ENCODE measurements at places on chromosomes 7 and 10.
A peak's percentile ranks its signal among the peaks of the same experiment; 100 is the strongest.

DNA sequence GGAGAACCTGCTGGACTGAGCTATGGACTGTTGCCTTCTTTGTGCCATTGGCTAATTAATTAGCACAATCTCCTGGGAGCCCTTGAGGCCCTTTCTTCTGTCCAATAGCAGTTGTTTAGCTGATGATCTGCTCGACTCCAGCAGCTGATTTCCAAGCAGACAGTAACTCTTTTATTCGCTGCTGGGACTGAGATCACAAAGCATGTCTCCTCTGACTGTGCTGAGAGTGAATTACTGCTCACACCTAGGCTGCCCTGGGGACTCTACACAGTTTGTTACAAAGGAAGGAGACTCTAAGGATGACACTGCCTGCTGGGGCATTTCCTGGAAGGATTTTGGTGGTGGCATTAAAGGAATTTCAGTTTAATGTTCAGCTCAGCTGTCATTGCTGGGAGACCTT, 31.4 kb downstream of the CASP7 start:
- no peak for DNase-seq

- DNase-seq = no peak
Measured at GRCh38 chr10:129881641-129882040, 82.4 kb downstream of the EBF3 start.

DNA sequence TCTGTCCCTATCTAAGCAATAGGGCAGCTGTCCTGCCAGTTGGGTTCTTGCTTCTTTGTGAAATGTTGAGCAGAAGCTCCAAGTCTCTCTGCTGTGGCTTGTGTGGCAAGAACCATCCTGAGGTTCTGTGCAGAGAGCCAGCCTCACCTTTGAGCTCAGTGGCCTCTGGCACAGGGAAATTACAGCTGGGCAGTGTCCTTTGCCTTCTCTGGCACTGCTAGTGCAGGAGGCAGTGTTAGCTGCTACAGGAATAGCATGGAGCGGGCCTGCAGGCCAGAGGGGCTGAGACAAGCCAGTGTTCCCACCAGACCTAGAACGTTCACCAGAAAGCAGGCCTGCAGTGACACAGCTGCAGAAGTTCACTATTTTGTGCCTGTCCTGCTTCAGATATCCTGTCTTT, 1.8 kb downstream of the PRXL2A start:
- DNase-seq = no peak

DNA sequence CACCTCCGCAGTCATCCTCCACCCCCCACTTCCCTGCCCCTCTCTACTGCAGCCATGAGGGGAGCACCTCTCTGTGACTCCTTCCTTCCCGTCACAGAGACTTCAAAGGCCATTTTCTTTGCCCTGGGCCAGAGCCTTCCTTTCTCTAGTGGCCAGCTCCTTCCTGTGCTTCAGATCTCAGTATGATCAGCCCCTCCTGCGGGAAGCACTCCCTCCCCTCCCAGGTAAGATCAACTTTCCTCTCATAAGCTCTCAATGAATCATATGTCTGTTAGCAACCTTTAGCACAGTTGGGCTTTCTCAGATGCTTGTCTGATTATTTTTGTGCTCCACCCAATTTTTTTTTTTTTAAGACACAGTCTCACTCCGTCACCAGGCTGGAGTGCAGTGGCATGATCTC, 241.0 kb upstream of the PRSS1 start:
- DNase-seq = no peak

DNA sequence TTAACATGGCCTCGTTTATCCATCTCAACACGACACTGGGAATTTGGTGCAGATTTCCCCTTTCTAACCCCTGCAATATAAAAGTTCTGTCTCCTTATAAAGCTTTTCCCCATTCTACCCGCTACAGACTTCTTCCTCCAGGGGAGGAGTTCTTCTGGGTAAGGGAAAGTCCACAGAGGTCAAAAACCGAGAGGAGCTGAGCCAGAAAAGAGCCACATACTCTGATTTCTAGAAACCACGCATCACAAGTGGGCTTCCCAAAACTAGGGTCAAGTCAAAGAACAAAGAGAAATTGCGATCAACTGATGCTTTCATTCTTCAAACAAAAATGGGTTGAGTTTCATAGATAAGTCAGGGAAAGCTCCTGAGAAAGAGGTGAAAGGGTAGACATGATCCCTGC, 6.8 kb downstream of the IL6 start:
- DNase-seq = no peak

DNA sequence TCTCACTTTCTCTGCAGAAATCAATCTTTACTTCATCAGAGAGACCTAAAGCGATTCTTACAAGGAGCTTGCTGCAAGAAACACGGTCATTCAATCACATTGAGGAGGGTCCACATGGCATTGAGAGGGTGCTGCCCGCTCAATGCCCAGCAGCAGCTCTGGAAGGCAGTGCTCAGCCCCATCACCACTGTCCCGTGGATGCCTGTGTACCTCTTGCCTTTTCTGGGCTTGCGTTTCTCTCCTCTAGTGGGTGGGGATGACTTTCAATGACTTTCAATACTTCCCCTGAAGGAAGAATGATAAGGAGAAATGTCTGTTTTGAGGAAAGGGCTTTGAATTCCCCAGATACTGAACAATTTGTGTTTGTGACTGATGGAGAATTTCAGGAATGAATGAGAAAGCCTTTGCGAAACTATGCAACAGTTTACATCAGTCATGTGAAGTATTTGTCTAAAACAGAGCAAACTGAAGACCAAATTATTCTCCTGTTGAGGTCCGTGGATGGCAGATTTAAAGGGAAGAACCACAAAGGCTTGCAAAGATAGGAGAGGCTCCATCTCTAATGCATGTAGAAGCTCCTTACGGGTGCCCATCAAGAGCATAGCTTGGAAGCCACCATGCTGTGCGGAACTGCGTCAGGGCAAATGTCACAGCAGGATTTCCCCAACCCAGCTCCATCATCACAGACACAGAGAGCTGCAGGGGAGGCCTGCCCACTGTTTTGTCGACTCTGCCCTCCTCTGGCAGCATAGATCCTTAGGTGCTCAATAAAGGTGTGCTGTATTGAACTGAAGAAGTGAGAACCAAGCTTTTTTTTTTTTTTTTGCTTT, 6.6 kb upstream of the ZNF22 start:
- no peak for DNase-seq

DNA sequence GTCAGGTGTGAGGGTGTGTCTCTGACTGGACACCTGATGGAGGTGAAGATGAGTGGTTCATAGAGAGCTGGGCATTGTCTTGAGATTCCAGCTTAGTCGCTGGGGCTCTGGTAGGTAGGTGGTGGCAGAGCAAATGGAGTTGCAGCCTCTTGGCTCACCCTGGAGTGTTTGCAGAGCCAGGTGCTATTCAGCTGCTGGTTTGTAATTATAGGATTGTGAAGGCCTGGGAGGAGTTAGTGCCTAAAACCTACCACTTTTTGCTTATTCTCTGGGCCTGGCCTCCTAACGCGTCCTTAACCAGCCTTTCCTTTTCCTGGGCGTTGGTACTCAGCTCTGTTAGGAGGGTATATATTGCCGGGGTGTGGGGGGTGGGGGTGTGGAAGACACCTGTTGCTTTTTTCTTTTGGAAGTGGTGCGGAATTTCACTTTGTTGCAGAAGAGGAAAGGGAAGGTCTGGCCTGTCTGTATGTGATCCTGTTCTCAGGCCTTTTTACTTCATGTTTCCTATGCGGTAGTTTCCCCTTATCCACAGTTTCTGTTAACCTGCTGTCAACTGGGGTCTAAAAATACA, 3.2 kb downstream of the PPRC1 start:
- no peak for DNase-seq

DNA sequence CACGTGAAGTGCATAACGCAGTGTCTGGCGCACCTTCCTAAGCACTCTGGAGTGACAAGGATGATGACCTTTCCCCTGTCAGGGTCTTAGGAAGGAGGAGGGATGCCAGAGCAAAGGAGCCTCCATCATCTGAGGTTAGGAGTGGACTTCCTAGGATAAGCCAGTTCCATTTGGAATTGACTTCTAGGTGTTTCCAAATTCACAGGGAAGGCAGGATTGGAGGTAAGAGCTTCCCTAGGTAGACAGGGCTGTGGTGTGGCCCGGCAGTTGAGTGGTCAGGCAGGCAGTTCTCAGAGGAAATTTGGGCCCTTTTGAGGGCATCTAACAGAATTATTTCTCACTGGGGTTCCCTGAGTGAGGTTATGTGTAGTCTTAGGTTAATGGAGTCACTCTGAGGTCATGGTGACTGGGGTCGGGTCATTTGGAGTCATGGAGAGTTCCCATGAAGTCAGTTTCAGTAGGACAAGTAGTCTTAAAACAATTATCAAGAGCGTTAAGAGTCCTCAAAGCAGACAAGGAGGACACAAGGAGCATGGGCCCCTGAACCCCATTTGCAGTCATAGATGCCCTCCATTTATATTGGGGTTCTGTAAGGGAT, 8.2 kb downstream of the PPIF start:
- no peak for DNase-seq

- no peak for DNase-seq
Measured at GRCh38 chr10:65534771-65535170, 1391.1 kb upstream of the LRRTM3 start.

- DNase-seq = no peak
Measured at GRCh38 chr10:125157505-125157904, 2.9 kb downstream of the CTBP2 start.

- DNase-seq = peak; percentile 14
Measured at GRCh38 chr7:50660040-50660829, 95.0 kb upstream of the DDC start.

DNA sequence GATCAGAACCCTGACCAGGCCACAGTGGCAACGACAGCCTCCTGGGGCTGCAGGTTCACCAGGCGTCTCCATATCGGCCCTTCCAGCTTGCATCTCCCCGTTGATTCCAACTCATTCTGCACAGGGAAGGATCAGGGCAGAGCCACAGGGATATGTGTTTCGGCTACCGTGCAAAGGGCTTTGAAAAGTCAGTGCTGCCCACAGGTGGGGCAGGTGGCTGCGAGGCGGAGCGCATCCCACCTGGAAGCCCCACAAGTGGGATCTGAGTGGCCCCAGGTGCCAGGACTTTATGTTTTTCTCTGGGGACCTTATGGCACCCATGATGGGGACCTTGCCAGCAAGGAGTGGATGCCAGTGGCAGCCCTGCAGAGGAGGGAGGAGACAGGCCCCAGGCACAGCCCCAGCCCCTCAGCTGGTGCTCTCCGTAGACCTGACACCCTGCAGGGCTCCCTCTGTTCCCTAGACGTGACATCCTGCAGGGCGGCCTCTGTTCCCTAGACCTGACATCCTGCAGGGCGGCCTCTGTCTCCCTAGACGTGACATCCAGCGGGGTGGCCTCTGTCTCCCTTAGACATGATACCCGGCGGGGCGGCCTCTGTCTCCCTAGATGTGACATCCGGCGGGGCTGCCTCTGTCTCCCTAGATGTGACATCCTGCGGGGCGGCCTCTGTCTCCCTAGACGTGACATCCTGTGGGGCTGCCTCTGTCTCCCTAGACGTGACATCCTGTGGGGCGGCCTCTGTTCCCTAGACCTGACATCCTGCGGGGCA, 189.4 kb downstream of the ELFN1 start:
- DNase-seq = no peak

DNA sequence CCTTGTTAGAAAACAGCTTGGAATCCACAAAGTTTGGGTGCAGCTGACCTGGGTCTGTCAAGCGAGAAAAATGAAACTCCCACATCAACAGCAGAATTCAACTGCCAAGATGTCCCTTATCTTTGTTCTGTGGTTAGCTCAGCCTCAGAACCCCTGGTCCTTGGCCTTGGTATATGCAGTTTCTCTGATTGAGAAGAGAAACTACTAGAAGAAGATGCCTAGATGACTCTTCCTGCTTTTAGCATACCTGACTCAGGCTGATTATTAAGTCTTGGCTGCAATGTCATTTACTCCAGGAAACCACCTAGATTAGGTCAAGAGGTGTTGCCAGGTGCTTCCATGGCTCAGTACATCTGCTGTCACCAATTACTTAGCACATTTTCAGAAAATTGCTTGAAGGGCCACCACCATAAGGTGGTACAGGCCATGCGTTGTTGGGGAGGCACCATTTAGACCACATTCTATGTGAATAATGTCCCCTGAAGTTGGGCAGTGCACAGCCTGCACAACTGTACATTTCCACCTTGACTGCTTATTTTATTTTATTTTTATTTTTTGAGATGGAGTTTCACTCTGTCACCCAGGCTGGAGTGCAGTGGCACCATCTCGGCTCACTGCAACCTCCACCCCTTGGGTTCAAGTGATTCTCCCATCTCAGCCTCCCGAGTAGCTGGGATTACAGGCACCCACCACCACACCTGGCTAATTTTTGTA, 59.4 kb upstream of the ZNF438 start:
- no peak for DNase-seq

DNA sequence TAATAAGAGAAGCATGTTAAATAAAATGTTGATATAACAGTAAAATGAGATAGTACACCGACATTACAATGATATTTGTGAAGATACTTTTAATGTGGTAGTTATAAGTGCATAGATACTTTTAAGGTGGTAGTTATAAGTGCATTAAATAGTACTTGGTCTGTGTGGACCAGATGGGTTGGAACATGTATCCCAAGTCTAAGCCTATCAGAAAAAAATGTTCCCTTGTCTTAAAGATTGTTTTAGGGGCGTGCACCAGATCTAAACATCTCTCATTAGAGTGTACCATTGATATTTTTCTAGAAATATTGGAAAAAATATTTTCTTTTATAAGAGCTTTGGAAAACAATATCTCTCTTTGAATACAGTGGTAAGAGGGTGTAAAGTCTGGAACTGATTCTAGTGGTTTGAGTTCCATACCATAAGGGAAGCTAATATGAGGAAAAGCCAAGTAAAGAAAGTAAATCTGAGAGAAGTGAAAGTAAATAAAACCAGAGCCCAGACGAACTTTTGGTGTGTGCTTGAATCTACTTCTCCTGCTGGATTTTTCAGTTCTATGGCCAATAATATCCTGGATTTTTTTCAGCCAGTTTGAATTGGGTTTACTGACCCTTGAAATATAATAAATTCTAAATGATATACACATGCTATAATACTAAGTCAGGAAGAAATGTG, 175.3 kb downstream of the MBL2 start:
- no peak for DNase-seq

DNA sequence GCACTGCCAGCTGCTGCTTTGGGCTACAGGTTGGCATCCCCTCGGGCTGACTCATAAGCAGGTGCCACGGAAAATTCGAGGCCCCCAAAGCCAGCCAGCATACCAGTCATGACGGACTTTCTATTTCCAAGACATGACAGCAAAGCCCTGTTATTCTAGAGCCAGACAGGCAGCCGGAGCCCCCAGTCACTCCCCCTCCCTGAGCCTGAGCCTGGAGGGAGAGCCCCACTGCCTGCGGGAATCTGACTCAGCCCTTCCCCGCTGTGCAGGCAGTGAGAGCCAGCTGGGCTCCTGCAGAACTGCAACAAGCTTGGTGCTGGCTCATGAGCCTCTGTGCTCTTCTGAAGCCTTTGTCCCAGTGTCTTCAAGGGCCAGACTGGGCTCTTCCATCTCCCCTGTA, 15.8 kb downstream of the BTBD16 start:
- DNase-seq = no peak

DNA sequence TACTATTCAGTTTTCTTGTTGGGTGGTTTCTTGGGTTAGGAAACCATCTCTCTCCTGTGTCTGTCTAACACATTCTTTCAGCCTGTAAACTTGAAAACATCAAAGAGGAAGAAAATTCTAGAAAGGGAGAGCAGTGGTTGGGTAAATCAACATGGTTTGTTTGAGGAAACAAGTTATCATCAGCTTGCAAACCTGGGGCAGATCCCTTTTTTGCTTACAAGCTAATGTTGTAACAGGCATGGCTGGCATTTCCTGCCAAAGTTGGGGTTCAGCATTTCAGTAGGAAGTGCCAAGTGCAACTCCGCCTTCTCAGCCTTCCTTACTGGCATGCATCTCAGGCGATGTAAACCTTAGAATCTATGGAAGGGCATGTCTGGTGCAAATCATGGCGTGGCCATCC, 112.6 kb downstream of the EEPD1 start:
- no peak for DNase-seq

- no peak for DNase-seq
Measured at GRCh38 chr7:149430192-149430591, 30.7 kb downstream of the ZNF777 start.

GRCh38 chr7:125061-125475, 67.3 kb upstream of the FAM20C start:
- DNase-seq = no peak
